ENCODE measurements at places on chromosomes 5 and 9.

DNA sequence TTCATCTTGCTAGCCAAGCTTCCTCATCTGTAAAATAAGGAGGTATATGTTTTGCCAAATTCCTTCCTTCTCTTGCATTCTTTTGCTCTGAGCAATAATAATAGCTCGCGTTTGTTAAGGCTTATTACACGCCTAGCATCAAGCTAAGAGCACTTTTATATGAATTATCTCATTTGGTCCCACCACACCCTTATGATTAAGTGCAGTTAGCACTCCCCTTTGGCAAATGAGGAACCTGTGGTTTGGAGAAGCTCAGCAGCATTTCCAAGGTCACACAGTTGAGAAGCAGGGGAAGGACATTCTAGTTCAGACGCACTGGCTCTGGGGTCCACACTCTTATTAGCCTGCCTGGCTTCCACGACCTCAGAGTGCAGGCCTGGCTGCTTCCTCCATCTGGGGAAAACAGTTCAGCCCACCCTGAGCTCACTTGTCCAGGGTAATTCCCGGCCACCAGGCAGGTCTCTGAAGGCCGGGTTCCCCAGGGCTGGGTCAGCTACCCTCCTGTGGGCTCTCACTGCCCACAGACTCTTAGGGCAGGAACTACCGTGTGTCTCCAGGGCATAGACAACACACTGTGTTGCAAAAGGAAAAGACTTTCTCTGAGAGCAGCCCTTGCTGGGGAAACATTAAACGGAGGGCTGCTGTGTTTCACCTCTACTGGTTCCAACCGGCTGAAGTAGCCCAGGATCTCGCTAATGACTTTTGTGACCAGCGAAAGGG lies 9.9 kb upstream of the FBP1 start:
- no peak for DNase-seq

- no peak for DNase-seq
These were observed 270.7 kb upstream of the PAPPA start for GRCh38 chr9:115882911-115883310.

DNA sequence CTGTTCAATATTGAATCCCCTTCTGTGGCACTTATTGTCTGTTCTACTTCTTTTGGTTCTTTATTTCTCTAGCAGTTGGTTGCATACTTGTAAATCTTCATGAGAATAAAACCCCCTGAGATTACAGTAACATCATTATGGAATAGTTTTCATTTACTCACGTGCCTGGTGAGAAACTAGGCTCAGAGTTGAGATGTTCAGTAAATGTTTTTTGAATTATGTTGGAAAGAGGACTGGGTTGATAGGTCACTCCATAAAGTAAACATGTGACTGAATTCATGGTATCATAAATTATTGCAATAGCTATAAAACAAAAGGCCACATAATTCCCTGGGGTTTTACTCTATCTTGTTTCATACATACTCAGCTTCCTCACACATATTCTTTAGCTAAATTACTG lies 174.2 kb upstream of the C9orf72 start:
- no peak for DNase-seq

GRCh38 chr5:7851617-7852289 lies 820 bp upstream of the CFAP90 start:
- DNase-seq: no peak

GRCh38 chr9:15271403-15271802 lies 35.6 kb downstream of the TTC39B start:
- no peak for DNase-seq

- no peak for DNase-seq
These were observed 7.3 kb downstream of the NRARP start for GRCh38 chr9:137294681-137295237.

DNA sequence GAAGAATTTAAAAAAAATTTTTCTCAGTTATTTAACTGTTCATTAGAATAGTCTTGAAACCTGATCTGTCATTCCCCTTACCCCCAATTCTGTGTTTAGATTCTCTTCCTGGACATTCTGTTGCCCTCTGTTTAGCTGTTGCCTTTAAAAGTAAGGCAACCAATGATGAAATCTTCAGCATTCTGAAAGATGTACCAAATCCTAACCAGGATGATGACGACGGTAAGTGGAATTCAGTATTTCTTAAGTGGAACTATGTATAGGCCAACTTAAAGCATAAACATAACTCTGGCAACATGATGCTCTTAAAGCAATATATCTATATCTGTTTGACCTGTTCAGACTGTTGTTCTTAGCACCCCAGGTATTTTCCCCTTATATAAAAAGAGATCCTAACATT lies 27.2 kb downstream of the NCBP1 start:
- DNase-seq: no peak

DNA sequence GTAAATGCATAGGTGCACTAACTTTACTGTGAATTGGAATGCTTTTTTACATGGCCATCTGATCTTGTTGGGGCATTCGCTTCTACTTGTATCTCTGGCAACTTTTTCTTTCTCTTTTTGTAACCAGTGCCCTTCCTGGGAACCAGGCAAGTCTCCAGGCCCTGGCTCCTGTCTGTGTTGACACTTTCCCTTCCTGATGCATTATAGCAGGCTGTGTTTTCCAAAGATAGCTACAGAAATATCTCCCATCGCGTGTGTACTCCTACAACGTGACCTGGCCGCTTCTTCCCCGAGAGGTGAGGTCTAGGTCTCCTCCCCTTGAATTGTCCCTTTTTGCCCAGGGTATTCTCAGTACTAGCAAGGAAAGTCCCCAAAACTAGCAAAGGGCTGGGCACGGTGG lies 81.1 kb upstream of the SPIN1 start:
- no peak for DNase-seq

DNA sequence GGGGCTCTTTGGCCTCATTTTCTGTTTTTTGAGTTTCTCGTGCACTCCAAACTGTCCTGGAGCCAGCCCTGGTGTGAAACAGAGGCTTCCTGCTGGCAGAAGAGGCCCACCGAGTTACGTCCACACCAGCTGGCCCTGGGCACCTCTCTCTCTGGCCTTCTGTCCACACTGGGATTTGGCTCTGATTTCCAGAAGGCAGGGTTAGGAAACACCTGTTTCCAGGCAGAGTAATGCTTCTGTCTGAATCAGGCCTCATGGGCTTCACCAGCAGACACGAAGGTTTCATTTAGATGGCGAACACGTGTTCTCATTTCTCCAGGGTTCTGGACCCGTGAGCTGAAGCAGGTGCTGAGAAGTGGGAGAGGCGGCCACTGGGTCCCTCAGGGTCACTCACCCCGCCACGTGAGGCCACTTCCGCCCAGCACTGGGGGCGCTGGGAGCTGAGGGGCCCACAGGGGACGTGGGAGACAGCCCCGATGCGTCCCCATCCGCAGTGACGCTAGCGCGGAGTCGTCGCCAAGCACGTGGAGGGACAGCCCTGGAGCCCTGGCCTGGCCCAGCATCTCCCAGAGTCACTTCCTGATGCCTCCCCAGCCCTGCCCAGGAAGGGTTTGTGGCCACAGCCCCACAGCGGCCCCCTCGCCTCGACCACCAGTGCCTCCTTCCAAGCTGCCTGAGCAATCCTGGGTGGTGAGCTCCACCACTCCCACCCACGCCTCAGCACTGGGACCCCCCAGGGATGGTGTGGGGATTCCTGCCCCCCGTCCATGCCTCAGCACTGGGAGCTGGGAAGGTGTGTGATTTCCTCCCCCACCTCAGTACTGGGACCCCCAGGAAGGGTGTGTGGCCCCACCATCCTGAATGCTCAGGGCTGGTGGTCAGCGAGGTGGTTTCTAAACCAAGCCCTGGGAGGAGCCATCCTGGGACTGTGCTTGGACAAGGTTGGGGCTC lies 4.9 kb upstream of the LRRC14B start:
- no peak for DNase-seq

DNA sequence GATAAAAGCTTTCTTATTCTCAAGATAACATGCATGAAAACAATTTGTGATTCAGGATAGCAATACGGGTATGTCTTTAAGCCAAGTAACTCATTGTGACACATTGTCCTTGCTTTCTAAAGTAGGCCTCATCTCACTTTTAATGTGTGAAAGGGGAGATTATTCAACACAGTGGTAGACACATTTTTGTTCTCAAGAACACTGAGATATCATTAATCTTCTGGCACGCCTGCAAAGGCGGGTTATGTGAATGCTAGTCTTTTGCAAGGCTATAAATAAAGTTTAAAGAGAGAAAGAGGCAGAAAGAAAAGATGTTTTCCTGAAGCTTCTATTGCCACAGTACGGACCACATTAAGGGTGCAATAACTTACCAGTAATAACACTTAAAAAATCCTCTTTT lies 181.8 kb upstream of the MEF2C start:
- DNase-seq: peak; percentile 23

- no peak for DNase-seq
These were observed 120.1 kb downstream of the ZNF622 start for GRCh38 chr5:16345454-16345853.

DNA sequence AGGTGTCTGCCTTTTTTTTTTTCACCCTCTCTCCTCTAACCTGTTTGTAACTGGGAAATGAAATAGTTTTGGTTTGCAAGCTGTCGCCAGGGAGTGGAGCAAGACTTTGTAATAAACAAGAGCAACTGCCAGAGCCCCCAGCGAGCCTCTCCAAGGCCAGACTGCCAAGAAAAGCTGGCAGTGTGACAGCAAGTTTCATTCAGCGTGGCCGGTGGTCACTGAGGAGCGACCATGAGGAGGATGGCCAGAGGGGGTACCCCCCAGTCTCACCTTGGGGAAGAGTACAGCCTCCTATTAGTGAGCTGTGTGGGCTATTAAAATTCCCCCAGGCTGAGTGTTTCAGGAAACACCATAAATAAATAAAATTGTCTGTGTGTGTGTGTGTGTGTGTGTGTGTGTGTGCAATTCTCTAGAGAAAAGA lies 49.9 kb downstream of the ZFAND5 start:
- peak; percentile 85 for DNase-seq

DNA sequence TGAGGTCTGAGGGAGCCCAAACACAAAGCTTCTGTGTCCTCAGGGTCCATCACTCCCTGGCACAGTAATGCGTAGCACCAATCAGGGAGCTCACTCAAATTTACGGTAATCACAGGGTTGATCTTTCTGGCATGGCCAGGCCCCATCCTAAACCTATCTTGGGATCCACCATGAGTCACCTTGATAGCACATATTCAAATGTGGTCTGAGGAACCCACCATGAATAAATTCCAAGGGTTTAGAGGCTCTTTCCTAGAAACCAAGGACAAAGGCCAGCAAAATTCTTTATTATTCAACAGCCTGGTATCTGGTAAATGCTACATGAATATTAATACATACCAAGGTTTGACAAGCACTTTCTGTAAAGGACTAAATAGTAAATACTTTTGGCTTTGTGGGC lies 254.5 kb downstream of the TLR4 start:
- no peak for DNase-seq

DNA sequence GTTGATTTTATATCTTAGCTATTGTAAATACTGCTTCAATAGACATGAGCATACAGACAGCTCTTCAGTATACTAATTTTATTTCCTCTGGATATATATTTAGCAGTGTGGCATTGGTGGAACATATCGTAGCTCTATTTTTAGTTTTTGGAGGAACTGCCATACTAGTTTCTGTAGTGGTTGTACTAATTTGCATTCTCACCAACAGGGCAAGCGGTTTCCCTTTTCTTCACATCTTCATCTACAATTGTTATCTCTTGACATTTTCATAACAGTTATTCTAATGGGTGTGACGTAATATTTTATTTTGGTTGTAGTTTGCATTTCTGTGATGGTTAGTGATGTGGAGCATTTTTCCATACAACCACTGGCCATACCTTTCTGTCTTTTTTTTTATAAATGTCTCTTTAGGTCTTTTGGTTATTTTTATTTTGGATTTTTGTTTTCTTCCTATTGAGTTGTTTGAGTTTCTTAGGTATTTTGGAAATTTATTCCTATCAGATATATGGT lies 32.5 kb downstream of the TAF11L14 start:
- DNase-seq: no peak

DNA sequence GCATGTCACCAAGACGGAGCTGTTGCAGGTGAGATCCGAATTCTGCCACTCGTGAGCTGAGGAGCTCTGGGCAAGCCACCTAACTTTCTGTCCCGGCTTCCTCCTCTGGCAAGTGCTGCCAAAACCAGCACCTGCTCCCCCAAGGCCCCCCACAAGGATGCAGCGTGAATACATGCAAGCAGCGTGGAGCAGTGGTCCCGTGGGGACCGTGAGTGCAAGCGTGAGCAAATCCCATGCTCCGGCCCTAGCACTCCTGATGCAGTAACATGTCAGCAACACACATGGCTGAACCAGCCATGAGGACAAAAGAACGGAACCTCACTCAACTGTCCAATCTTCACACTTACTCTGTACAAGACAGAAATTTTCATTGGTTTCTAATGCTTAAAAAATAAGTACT lies 31.0 kb downstream of the NSUN2 start:
- DNase-seq: no peak

DNA sequence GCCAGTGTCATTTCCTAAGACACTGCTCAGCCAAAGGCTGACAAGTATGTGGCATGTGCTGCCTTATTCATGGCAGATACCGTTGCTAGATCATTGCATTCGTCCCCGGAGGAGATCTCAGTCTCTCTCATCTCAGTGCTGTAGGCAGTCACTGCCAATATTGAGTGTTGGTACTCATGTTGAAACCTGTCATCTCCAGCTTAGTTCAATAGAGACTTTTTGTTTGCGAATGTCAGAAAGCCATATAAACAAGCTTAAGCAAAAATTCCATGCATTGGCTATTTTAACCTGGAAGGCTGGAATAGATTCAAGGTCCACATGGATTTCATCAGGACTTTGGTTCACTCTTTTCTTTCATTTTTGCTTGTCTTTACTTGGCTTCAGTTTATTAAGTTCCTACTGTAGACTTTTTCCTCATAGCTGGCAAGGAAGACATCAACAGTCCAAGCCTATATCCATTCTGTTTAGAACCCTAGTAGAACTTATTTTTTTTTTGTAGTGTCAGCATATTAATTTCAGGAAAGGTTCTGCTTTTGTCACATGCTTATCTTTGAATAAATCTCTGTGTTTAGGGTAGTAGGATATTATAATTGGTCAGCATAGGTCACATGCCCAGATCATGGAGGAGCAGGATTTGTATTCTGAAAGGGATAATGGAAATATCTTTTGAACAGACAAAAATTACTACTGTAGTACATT lies 66.8 kb downstream of the FCHO2 start:
- no peak for DNase-seq

GRCh38 chr5:65924366-65925043 lies 1.9 kb upstream of the ERBIN start:
- DNase-seq: no peak

DNA sequence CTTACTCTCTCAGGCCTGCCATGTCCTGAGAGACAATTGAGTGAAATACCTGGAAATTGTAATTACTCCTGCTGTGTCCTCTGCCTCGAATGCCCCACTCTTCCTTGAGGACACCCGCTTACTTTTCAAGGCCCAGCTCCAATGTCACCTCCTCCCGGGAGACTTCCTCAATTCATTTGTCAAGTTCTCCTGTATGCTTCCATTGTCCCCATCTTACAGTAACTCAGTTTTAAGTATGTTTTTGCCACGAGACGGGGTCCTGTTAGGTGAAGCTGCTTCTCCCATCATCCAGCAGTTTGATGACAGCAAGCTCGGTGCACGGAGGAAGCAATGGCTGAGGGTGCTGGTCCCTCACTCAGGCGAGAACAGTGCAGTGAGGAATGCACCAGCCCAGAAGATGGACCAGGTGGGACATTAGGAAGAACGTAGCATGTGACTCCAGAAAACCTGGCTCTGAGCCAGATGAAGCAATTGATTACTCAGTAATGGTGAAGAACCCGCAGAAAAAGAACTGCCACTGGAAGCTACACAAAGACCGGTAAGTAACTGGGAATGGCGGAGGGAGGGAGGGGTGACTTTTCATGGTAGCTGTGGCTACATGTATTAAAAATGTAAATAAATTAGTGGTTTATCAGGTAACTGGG lies 274.8 kb downstream of the DENND1A start:
- DNase-seq: no peak
